ENCODE measurements at places on chromosomes 3 and 15.

DNA sequence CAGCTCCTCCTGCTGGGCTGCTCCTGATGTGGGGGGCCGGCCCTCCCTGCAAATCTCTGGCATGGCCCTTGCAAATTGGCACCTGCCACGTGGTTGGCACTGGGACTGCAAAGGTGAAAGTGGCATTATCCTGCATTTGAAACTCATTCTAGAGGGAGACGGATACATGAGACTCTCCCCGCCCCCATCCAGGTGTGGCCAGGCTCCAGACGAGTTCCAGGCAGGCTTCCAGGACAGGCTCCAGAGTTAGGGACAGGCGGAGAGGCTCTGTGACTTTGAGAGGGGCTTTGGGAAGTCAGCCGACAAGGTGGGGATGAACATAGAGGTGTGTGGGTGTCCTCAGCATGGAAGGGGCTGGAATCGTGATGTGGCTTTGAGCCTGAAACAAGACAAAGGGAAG, 178.5 kb downstream of the APBA2 start:
- DNase-seq = no peak

DNA sequence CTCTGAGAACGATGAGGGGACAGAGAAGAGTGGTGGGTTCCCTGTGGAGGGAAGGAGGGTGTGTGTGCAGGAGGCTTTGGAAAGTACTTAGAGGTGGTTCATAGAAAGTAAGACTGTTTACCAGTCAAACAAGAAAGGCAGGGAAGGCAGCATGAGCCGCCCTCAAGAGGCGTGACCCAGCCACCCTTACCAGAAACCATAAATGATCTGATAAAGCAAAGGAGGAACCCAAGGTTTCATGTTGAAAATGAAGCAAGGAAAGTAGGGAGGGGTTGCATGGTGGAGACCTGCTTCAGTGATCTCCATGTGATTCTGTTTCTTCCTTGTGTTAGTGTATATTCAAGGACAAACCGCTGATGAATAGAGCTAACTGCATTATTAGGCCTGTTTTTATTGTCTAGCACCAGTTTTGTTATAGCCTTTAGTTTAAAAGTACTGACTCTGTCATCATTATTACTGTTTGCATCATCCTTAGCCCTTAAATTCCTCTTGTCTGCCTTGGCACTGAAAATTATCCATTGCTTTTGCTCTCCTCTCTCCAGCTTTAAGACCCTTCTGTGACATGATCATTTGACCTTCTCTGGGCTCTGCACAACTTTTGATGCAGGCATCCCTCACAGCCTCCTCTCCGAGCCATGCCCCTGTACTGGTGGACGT, 96.1 kb downstream of the STAC start:
- no peak for DNase-seq

- DNase-seq = no peak
Measured at GRCh38 chr3:28301688-28302087, 46.8 kb upstream of the ZCWPW2 start.

GRCh38 chr15:69624816-69625215, 172.2 kb downstream of the RPLP1 start:
- no peak for DNase-seq

DNA sequence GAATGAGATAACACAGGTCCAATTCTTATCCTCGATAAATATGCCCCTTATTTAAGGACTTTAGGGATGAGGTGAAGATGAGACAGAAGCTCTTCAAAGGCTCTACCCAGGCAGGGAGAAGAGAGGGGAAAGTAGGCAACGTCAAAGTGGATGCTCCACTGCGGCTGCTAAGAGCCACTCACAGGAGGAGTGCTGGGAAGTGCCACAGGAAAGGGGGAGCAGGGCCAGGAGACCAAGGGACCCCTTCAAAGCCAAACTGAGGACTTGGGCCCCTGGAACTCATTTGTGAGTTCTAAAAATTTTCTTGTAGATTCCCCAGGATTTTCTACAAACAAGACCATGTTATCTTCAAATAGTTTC, 47.3 kb upstream of the ATG7 start:
- no peak for DNase-seq

GRCh38 chr3:63861306-63861705, 2.3 kb downstream of the THOC7 start:
- no peak for DNase-seq

DNA sequence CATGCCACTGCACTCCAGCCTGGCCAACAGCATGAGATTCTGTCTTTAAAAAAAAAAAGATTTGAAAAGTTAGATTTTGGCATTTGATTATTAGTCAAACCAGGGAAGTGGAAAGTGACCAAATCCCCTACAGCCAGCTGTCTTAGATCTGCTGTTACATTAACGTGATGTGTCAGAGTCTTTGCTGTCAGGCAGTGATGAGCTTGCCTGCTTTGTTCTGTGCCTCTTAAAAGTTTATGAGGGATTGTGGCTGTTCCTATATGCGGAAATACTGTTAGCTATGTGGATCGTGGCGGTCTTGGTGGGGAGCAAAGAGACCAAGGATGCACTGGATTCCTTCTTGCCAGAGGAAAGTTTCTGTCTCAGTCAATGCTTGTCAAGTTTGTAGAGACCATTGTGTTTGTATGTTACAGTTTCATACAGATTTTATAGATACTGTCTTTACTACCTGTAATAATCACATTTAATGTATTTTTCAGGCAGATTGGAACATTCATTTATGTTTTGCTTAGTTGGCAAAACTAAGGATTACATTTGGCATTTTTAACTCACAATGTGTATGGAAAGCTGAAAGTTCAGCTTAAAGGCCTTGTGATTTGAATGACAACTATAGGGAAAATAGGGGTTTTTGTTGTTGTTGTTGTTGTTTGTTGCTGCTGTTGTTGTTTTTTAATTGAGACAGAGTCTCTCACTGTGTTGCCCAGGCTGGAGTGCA, 137.4 kb downstream of the VPS8 start:
- no peak for DNase-seq

- peak; percentile 43 for DNase-seq
Measured at GRCh38 chr3:46019707-46020106, 7.6 kb downstream of the XCR1 start.

DNA sequence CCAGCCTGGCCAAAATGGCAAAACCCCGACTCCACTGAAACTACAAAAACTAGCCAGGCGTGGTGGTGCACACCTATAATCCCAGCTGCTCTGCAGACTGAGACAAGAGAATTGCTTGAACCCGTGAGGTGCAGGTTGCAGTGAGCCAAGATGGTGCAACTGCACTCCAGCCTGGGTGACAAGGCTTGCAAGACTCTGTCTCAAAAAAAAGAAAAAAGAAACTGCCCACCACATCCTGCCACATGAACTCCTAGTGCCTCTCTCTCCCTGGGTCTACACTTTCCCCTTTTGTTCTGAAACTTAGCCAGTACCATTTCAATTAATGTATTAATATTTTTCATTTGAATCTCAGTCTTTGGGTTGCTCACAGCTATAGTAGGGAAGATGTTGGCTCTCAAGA, 192.2 kb upstream of the MME start:
- no peak for DNase-seq

DNA sequence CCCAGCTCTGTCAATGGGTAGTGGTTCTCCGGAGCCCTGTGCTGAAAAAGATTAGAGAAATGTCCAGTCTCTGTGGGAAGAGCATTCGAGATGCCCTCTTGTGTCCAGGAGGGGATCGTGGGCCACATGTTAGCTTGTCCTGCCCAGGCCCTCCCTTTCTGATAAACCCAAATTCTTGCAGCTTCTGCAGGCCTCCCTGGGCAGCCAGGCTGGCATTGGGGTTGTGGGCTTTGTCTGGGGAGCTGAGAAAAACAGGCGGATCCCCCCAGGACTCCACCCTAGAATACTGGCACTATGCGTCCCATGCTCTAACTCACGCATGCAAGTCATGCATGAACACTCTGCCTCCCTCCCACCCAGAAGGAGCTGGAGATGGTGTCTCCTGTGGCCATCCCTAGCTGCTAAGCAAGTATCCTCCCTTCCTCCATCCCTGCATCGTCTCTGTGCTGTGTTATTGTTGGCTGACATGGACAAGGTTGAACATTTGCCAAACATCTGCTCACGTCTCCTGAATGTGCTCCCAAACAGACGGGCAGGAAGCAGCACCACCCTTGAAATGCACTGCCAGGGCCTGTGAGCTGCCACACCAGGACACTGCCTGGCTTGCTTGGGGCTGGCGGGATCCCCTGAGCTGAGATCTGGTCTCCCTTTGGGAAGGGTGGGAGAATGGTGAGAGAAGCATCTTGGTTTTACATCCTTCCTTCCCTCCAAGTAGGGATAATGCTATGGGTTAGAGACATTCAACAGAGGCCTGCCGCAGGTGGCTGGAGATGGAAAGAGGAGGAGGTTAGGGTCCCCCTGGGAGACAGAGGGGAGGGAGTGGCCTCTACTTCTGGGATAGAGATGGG, 26.5 kb downstream of the CFAP161 start:
- no peak for DNase-seq

DNA sequence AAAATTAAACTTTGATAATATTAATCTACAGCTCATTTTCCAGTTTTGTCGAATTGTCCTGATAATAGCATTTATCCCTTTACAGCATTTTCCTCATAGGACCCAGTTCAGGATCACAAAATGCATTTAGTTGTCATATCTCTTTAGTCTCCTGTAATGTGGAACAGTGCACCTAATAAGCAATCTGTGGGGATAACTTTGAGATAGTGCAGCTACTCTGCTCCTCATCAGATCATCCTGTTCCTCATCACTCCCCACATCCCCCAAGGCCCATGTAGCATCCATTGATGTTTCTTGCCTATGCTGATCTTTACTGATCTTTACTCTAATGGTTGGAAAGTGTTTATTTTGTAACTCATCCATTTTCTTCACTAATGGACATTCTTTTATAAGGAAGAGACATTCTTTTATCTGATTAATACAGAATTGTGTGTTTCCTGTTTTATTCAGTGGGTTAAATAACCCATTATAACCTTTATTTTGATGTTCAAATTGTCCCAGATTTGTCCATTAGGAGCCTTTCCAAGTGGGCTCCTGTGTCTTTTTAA, 7.5 kb downstream of the RNF111 start:
- DNase-seq = no peak

DNA sequence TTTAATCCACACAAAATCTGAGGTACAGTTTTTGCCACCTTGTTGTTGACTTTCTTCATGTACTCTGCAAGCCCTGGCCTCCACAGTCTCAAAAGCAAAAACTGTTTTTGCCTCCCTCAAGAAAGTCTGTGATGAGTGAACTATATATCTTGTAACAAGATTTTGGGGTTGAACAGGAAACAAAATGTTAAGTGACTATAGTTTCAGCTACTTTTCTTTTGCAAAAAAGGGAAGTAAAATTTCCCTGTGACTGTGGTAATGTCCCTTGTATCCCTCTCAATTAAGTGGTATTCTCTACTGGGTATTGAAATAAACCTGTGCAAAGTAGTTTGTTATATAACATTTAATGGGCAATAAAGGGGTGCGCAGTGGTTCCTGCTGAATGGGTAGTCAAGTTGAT, 21.3 kb upstream of the SCAANT1 start:
- DNase-seq = no peak

DNA sequence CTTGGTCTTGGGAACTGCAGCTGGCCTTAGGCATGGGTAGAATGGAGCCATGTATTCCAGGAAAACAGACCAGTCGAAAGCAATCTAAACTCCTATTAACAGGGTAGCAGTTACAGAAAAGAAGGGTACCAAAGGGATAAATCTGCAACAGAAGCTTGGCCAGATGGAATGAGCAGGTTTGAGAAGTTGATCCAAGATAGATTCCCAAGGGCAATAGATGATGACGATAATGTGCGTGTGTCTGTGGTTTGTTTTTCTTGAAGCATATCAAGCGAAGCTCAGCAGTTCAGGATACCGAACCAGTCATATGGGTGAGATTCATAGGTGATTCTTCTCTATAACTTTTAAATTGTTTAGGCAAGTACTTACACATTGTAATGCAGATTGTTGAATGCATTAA, 203.8 kb upstream of the SEMA6D start:
- DNase-seq = no peak

DNA sequence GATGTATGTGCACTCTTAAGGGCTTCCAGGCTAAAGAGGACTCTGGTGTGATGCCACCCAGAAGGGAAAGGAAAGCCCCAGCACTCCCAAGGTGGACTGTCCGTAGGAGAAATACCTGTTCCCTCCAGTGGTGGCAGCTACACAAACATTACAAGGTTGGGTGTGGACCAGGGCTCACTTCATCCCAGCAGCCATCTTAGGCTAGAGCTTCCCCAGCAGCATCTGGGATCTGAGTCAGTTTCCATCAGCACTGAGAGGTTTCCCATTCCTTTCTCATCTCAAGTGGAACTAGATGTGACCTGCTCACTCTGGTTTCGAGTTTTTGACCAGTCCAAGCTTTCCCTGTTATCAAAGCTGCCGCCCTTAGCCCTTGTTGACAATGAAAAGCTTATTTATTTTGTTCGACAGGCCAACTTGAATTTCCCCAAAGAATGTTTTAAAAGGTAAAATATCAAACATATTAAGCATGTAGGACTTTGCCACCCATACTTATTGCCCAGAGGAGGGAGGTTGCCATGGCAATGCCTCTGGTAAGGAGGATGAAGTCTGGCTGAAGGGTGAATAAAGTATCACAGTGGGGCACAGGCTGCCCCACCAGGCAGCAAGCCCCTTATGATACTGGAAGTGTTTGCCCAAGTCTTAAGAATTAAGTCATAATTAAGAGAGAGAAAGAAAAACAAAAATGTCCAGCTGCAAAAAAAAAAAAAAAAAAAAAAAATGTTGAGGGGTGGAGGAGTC, 28.9 kb downstream of the CLDN18 start:
- DNase-seq = no peak

DNA sequence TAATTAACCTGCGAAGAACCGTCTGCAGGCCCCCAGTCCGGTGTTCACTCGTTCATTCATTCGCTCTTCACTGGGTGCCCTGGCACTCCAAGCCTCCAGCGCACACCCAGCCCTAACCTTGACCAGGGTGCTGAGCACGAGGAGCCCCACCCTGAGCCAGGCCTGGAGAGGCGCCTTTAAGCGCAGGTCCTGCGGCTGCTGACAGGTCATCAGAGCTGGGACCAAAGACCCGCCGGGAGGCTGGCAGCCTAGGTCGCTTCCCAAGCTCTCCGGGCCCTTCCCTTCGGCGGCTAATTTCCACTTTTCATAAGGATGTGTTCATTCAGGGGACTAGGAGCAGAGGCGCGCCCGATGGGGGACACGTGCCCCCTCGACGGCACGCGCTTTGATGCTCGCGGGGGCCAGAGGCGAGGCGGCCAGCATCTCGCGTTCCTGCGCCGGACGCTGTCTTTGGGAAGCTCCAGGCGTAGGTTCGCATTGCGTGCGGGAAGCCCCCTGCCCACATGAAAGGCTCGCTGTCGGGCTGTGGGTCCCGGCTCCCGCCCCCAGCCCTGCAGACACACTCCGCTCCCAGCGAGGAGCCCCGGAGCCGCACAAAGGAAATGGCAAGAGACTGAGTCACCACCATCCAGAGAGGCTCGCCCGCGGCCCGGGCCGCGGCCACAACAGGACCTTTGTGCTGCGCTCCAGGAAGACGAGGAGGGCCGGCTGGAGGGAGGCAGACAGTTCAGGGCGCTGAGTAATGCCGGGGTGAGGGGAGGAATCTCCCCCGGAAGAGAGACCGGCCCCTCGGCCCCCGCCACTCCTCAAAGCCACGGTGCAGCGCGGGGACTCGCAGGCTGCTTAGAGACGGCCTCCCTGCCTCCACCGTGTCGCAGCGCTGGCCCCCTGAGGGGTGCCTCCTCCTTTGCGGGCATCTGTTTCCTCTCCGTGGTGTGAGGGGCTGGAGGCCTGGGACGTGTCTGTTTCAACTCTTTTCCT, 266.4 kb upstream of the HES1 start:
- no peak for DNase-seq
